Astrocyte of the hippocampus (primary cell): ENCODE measurements at places on chromosomes 6 and 20.

- no peak for DNase-seq
Measured at GRCh38 chr6:56328728-56329090, 81.3 kb upstream of the COL21A1 start.

DNA sequence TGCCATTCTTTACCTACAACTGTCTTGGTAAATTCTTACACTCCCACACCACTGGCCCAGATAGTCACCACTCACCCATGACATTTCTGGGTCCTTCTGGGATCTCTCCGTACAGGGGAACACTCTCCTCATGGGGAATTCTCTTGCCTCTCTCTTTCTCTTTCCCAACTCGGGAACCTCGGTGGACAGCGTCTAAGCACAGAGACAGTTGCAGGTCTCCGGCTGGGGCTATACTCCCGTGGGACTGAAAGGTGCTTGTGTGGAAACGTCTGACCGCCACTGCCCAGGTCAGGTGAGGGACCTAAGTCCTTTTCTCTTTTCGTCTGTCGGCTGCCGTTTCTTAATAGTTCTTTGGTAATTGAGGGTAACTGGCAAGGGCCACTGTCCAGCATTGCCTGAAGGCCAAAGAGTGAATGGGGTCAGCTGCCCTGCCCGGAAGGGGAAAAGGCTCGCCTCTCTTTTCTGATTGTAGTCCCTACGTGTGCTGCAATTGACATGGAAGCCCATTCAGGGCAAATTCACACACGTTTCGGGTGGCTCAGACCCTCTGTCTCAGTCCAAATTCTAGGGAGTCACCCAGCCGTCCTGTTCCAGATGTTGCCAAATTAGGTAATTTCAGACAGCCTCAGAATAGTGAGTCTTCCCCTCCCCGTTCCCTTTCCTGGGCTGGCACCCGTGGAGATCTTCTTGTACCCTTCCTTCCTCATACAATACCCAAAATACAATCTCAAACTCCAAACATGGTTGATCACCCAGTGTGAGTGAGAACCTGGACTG, 31.2 kb upstream of the RIPK1 start:
- DNase-seq, result no peak

DNA sequence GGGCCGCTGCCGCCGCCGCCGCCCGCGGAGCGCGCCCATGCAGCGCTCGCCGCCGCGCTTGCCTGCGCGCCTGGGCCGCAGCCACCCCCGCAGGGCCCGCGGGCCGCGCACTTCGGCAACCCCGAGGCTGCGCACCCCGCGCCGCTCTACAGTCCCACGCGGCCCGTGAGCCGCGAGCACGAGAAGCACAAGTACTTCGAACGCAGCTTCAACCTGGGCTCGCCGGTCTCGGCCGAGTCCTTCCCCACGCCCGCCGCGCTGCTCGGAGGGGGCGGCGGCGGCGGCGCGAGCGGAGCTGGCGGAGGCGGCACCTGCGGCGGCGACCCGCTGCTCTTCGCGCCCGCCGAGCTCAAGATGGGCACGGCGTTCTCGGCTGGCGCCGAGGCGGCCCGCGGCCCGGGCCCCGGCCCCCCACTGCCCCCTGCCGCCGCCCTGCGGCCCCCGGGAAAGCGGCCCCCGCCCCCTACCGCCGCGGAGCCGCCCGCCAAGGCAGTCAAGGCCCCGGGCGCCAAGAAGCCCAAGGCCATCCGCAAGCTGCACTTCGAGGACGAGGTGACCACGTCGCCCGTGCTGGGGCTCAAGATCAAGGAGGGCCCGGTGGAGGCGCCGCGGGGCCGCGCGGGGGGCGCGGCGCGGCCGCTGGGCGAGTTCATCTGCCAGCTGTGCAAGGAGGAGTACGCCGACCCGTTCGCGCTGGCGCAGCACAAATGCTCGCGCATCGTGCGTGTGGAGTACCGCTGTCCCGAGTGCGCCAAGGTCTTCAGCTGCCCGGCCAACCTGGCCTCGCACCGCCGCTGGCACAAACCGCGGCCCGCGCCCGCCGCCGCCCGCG, 730 bp downstream of the INSM1 start:
- peak; percentile 42 for DNase-seq

GRCh38 chr6:26311012-26311384, 54.0 kb upstream of the BTN3A2 start:
- peak; percentile 51 for DNase-seq

- peak; percentile 50 for DNase-seq
Measured at GRCh38 chr6:28258877-28259777, at the start of gene NKAPL. Gene NKAPL, plus strand, starts transcription at chr6:28259297. Its CDS starts 75 bp downstream, at chr6:28259372.

- DNase-seq, result no peak
Measured at GRCh38 chr20:33132513-33133372, 35.2 kb upstream of the BPIFA2 start.

DNA sequence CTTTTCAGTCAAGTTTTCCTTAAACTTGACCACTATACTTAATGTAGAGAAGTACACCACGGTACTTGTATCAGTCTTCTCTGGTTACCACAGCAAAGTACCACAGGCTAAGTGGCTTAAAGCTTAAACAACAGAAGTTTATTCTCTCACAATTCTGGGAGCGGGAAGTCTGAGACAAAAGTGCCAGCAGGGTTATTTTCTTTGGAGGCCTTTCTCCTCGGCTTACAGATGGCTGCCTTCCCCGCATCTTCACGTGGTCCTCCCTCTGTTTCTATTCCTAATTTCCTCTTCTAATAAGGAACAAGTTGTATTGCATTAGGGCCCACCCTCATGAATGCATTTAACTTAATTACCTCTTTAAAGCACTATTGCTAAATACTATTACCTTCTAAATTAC, 258.0 kb downstream of the PLCB1 start:
- DNase-seq, result peak; percentile 22

DNA sequence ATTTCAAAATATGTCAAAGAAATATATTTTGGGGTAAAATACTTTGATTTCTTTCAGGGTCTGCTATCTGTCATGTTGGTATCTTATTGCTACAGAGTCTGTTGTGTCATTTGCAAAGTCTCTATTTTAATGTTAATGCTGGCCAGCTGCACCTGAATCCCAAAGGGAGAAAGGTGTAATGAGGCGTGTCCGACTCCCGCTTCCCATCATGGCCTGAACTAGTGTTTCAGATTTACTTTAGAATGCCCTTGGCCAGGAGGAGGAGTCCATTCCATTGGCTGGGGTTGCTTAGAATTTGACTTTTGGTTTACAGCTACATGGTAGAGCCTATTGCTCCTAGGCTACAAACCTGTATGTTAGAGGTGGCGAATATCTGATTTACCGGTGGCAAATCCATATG, 69.3 kb downstream of the FAM50B start:
- DNase-seq, result no peak

- no peak for DNase-seq
Measured at GRCh38 chr6:88867841-88868731, 95.3 kb downstream of the RNGTT start.

DNA sequence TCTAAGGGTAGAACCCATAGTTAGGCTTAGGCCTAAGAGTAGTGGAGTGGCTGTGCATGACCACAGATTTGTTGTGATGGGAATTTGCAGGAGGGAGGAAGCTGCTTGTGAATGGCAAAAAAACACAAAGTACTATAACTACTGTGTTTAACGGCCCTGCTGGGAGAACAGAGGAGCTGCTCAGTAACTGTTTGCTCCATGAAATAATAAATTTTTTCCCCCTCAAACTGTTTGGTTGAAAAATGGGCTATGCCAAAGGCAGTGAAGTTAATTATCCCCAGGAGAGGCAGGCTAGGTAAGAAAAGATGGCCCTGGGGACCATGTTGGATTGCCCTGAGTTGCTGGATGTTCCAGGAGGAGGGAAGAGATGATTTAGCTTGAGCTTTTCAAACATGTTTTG, 256.5 kb upstream of the PRND start:
- no peak for DNase-seq

DNA sequence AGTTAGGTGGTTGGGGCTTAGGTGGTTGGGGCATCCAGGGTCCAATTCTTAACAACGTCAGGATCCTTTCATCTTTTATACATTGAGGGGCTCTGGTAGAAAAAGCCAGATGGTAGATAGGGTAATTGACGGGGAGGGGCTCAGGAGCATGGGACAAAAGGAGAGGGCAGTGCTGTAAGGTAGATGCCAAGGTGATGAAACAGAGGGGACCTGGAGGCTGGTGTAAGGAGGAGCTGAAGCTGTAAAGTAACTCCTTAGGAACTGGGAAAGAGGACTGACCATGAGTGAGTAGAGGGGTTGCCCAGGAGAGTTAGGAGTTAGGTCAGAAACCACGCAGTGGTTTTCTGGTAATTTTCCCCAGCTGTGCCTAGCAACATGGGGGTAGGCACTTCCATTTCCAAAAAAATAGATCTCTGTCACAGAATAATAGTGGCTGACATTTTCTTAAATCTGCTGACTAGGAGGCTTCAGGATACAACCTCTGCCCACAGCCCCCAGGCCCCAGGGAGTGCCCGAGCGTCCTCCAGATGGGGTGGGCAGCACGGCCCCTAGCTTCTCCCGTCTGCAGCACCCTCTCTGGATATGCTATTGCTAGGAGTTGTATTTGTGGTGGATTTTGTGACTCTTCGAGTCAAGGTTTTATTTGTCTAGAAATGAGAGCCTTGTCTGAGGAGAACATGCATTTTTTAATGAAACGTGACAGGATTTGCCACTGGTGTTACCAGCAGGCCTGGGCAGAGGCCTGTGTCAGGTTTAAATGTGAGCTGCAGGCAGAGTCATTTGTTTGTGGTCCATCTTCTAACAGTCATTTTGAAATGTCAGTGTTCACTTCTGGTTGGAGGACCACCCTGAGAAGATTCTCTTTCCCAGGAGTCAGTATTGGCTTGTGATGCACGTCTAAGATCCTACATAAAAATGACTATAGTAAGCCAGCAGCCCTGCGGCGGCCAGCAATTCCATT, 44.6 kb downstream of the TULP4 start:
- DNase-seq, result no peak

DNA sequence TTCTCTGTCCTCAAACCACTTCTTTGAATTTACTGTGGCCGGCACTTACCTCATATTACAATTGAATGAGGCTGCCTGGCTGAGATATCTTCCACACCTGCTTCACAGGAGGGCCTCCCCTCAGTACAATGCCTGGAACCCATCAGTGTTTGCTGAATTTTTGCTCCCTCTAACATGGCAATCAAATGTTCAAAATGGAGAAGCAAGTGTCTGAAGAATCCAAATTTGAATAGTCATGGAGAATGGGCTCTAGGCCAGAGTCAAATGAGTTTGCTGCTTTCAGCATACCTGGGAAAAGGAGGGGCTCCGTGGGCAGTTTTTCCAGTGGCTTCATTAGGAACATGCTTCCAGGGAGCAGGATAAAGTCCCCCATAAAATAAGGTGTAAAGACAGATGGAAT, 564.8 kb downstream of the UTRN start:
- DNase-seq, result no peak

DNA sequence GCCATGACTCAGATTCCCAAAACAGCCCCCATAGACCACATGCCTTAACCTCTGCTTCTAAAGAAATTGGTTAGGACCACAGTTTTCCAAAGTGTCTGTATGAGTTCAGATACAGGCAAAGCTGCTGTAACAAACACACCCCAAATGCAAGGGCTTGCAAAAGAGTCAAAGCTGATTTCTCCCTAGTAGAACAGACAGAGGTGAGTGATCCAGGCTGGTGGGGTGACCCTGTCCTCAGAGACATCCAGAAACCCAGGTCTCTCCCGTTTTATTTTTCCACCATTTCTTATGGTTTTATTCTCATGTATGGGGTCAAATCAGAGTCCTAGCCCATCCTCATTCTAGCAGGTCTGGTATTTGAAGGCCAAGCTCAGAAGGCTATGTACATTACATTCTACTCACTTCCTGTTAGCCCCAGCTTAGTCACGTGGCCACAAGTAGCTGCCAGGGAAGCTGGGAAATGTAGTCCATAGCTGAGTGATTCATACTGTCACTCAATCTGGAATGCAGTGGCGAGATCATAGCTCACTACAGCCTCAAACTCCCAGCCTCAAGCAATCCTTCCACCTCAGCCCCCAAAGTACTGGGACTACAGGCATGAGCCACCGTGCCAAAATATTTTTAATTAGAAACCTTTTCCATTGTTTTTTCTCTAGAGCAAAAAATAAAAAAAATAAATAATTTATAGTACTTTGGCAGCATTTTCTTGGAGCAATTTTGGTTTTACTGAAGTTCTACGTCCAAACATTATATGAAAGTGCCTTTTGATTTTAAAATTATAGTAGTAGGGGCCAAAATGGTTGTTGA, 175.2 kb downstream of the ZMYND8 start:
- peak; percentile 77 for DNase-seq

- peak; percentile 34 for DNase-seq
Measured at GRCh38 chr20:17794400-17794799, 94.6 kb downstream of the BANF2 start.

DNA sequence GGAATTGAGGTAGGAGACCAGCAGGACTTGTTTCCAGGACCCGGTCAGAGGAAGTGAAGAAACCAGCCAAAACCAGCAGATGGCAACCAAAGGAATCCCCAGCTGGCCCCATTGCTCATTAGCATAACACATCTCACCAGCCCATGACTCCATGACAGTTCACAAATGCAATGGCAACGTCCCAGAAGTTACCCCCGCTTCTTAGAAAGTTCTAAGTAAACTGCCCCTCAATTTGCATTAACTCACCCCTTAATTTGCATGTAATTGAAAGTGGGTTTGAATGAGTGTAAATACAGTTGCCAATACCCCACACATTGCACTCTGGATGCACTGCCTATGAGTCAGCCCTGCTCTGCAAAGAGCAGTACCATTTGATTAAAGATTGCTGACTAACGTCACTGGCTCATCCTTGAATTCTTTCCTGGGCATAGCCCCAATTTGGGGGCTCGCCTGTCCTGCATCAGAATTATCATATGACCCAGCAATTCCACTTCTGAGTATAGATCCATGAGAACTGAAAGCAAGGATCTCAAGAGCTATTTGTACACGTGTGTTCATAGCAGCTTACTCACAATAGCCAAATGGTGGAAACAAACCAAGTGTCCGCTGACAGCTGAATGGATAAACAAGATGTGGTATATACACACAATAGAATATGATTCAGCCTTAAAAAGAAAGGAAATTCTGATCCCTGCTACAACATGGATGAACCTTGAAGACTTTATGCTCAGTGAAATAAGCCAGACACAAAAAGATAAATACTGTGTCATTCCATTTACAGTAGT, 36.4 kb downstream of the MYLK4 start:
- DNase-seq, result peak; percentile 90
